H9 (cell line): ENCODE measurements at places on chromosomes 4 and X. TPM values are rescaled to one million over a fixed set of nuclear protein-coding genes. Genes with fewer than 3 reads are reported as not detected.

DNA sequence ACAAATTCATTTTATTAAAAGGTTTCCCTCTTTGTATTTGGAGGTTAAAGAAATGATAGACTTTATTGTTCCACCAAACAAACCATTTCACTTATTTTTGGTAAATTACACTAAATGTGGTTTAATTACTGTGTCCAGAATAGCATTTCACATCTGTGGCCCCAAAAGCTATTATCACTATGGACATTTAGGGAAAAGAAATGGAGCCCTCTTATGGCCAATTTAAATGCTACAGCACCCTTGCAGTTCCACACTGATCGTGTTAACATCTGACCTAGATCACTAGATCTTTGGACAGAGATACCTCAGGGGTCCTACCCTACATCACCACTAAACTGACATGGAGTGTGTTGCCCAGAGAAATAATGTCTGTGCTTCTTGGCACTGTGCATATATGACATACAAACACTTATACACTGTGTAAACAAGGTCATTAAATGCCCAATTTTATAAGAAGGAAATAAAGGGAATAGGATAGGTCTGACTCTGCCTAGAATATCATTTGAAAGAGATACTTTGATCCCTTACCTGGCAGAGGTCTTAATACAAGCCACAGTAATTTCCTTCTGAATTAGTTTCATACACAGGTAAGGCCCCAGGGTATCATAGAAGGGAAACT lies 163.9 kb downstream of the KDR start:
- no peaks in the 10 kb centered on the region; the same call in 1 of the 2 replicates for H3K27me3 ChIP-seq
- H3K27ac ChIP-seq: no peak overlapping the region
- H3K4me3 ChIP-seq: no peak overlapping the region
- H3K36me3 ChIP-seq: no peaks in the 10 kb centered on the region

- H3K27ac ChIP-seq: no peak overlapping the region
- H3K4me1 ChIP-seq: peaks cover 7% of the 10 kb centered on the region; the same call in 1 of the 2 replicates
- H3K36me3 ChIP-seq: no peaks in the 10 kb centered on the region
- H3K4me3 ChIP-seq: no peak overlapping the region
- H3K27me3 ChIP-seq: no peaks in the 10 kb centered on the region
Measured at GRCh38 chr4:93813092-93813491, 15.5 kb upstream of the ATOH1 start.

- H3K36me3 ChIP-seq: no peaks in the 10 kb centered on the region
- no peaks in the 10 kb centered on the region for H3K4me1 ChIP-seq
- H3K4me3 ChIP-seq: no peak overlapping the region
Measured at GRCh38 chr4:7402526-7402925, 32.2 kb downstream of the PSAPL1 start.

DNA sequence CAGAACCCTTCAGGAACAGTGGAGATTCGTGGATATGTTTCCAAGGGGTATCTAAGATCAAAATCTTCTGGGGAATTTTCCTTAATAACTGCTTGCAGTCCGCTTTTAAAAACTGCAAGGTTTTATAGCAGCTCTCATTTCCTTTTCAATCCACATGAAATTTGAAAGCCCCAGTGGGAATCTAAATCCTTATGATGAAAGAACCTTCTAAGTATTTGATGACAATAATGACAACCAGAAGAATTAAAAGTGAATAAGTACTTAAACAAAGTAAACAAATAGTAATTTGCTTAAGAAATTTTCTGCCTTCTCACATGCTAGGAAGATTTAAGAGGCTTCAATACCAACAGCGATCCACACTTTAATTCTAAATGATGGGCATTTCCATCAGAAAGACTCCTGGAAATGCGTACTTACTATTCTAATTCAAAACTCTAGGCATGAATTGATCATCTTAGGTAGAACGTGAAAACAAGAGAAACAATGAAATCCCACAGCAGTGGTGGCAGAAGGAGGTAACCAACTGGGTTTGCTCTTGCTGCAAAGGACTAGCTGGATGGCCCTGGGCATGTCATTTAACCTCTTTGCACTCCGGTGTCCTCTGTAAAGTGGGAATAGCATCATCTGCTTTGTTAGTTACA lies 37.6 kb upstream of the S100G start:
- peaks cover 45% of the 10 kb centered on the region for H3K36me3 ChIP-seq
- peak; percentile 74 for DNase-seq
- H3K27me3 ChIP-seq: no peaks in the 10 kb centered on the region
- H3K4me1 ChIP-seq: peaks cover 8% of the 10 kb centered on the region; the same call in 1 of the 2 replicates
- H3K4me3 ChIP-seq: no peak overlapping the region

DNA sequence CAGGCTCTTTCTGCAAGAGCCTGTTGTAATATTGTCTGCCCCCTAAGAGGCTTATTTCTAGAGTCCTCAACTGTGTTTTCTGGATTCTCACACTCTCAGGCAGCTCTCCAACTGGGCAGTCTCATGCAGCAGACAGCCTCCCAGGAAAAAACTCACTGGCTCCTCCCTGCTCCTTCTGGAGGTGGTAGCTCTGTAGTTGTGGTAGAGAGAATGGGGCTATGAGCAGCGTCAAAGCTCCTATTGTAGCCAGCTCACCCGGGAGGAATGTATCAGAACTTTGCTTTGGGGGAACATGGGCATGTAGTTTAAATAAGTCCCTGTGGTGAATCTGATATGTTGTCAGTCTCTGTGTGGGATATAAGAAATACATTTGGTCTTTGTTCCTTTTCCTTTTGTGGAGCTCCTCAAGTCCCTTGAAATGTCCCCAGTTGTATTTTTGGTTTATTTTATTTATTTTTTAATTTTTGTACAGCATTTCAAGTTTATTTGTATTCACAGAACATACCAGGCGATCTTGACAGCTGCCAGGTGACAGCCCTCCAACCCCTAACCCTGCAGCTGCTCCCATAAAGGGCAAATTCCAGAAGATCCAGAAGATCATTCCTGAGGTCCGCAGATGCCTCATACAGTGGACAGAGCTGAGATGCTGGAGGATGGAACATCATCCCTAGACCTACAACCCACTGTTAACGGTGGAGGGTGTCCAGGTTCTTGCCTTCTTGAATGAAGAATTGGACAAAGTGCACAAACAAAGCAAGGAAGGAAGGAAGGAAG lies 45.7 kb downstream of the TRIM61 start:
- no peak overlapping the region for H3K27ac ChIP-seq
- no peak for DNase-seq
- no peak overlapping the region for H3K4me3 ChIP-seq

GRCh38 chr4:1726146-1726934 lies 5.0 kb downstream of the TACC3 start:
- H3K4me3 ChIP-seq: no peak overlapping the region
- H3K27ac ChIP-seq: no peak overlapping the region
- H3K4me1 ChIP-seq: no peaks in the 10 kb centered on the region
- no peaks in the 10 kb centered on the region for H3K27me3 ChIP-seq
- peaks cover 83% of the 10 kb centered on the region for H3K36me3 ChIP-seq

GRCh38 chr4:57018980-57019379 lies 40.3 kb downstream of the POLR2B start:
- no peaks in the 10 kb centered on the region for H3K27me3 ChIP-seq
- DNase-seq: no peak
- no peak overlapping the region for H3K27ac ChIP-seq

GRCh38 chr4:140110542-140111215 lies 43.3 kb downstream of the MAML3 start:
- no peak overlapping the region for H3K27ac ChIP-seq
- H3K4me3 ChIP-seq: no peak overlapping the region
- H3K4me1 ChIP-seq: no peaks in the 10 kb centered on the region
- DNase-seq: no peak
- no peaks in the 10 kb centered on the region for H3K36me3 ChIP-seq
- H3K27me3 ChIP-seq: no peaks in the 10 kb centered on the region

The CYSLTR1 gene
- not detected in 2 replicates for total RNA-seq

The UGT8 gene
- 13.6 and 15.7 TPM in 2 replicates for total RNA-seq

The SLC10A6 gene
- total RNA-seq: not detected in 2 replicates

The PHOX2B gene
- not detected in 2 replicates for total RNA-seq

- H3K36me3 ChIP-seq: 0 out of 3 replicates have a peak, but pooled peaks cover 1% of the 10 kb centered on the region
- H3K4me1 ChIP-seq: peaks cover 6% of the 10 kb centered on the region; the same call in 1 of the 2 replicates
- H3K4me3 ChIP-seq: no peak overlapping the region
- H3K27ac ChIP-seq: no peak overlapping the region
- no peaks in the 10 kb centered on the region for H3K27me3 ChIP-seq
- no peak for DNase-seq
Measured at GRCh38 chr4:65921180-65921579, 250.9 kb upstream of the EPHA5 start.

GRCh38 chr4:169070071-169070894 lies 60.2 kb upstream of the CBR4 start:
- DNase-seq: peak; percentile 85
- no peaks in the 10 kb centered on the region for H3K27me3 ChIP-seq
- no peak overlapping the region for H3K4me3 ChIP-seq
- H3K27ac ChIP-seq: peak overlapping the region; percentile 47
- H3K36me3 ChIP-seq: no peaks in the 10 kb centered on the region; the same call in 2 of the 3 replicates

The NEIL3 gene
- total RNA-seq: 6.3 and 8.3 TPM in 2 replicates

- no peaks in the 10 kb centered on the region; the same call in 1 of the 2 replicates for H3K27me3 ChIP-seq
- no peak overlapping the region for H3K27ac ChIP-seq
- peak overlapping the region; percentile 87 for H3K4me3 ChIP-seq
- peak; percentile 52 for DNase-seq
- H3K4me1 ChIP-seq: no peaks in the 10 kb centered on the region; the same call in 1 of the 2 replicates
Measured at GRCh38 chr4:15003401-15003890, 1.2 kb downstream of the CPEB2 start.

GRCh38 chr4:73867783-73868182 lies 1.4 kb upstream of the CXCL1 start:
- no peaks in the 10 kb centered on the region for H3K36me3 ChIP-seq
- DNase-seq: peak; percentile 37
- no peak overlapping the region for H3K4me3 ChIP-seq
- H3K4me1 ChIP-seq: 0 out of 2 replicates have a peak, but pooled peaks cover 2% of the 10 kb centered on the region

DNA sequence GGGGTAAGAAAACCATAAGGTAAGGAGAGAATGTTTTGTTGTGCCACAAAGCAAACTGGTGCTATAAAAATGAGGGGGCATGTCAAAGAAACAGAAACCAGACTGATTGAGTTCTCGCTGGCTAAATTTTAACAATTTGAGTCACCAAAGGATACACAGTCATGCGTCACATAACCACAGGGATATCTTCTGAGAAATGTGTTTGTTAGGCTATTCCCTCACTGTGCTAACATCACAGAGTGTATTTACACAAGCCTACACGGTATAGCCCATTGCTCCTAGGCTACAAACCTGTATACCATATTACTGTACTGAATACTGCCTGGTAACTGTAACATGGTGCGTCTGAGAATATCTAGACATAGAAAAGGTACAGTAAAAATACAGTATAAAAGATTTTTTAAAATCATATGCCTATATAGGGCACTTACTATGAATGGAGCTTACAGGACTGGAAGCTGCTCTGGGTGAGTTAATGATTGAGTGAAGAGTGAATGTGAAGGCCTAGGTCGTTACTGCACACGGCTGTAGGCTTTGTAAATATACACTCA lies 50.1 kb downstream of the FBXW7 start:
- H3K36me3 ChIP-seq: 0 out of 2 replicates have a peak, but pooled peaks cover 4% of the 10 kb centered on the region
- no peak overlapping the region for H3K4me3 ChIP-seq
- no peaks in the 10 kb centered on the region for H3K4me1 ChIP-seq
- H3K27ac ChIP-seq: no peak overlapping the region
- no peak for DNase-seq

DNA sequence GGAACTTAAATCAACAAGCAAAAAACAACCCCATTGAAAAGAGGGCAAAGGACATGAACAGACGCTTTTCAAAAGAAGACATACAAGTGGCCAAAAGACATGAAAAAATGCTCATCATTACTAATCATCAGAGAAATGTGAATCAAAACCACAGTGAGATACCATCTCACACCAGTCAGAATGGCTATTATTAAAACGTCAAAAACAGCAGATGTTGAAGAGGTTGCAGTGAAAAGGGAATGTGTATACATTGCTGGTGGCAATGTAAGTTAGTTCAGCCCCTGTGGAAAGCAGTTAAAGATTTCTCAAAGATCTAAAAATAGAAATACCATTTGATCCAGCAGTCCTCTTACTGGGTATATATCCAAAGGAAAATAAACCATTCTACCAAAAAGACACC lies 22.6 kb downstream of the RTL9 start:
- no peaks in the 10 kb centered on the region for H3K36me3 ChIP-seq
- no peaks in the 10 kb centered on the region for H3K27me3 ChIP-seq
- H3K4me3 ChIP-seq: no peak overlapping the region
- DNase-seq: no peak

The YY2 gene
- 1.8 TPM in 2 replicates for total RNA-seq

The PRAF2 gene
- 12.2 and 13.4 TPM in 2 replicates for total RNA-seq

DNA sequence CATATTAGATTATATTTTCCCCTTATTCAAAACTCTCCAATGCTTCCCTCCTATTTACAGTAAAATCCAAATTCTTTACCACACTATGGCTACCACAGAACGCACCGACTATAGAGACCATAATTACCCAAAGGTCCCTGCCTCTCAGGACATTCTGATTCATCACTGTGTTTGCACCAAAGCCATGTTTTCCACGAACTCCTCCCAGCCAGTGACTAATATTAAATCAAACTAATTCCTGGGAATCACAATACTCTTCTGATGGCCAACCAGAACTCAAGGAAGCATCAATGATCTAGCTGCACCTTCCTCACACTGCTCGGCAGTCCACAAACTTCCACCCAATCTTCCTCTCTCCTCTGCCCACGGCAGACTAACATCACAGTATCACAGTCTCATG lies 24.2 kb upstream of the EDNRA start:
- H3K36me3 ChIP-seq: no peaks in the 10 kb centered on the region
- no peak for DNase-seq

GRCh38 chr4:53563824-53564223 lies 27.5 kb downstream of the LNX1 start:
- peaks cover 4% of the 10 kb centered on the region; the same call in 1 of the 2 replicates for H3K4me1 ChIP-seq
- no peak overlapping the region for H3K4me3 ChIP-seq
- no peaks in the 10 kb centered on the region for H3K36me3 ChIP-seq
- H3K27ac ChIP-seq: no peak overlapping the region
- no peaks in the 10 kb centered on the region for H3K27me3 ChIP-seq

DNA sequence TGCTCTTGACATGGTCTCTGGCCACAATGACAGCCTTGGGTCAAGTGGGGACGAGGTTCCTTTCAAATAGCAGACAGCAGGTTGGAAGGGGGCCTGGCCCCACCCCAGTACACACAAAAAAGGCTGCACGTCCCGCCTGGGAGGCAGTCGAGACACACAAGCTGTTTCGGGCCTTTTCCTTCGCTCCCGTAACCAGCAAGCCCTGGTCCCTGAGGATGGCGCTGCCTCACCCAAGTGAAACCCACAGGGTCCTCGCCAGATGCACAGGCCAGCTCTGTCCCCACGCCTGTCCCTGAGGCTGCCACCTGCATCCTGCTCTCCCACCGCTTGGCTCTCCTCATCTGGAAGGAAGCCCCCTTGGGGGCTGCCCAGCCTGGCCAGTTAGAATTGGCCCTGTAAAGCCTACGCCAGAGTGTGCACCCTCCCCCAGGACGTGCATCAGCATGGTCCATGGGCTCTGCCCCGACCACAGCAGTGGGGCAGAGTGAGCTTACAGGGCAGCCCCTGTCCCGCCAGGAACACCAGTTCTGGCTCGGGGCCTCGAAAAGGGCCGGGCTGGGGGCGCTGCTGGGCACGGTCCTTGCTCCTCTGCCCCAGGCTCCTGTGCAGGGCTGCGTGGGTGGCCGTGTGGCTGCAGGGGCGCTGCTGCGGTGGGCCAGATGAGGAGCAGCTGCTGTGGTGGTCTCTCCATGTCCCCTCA lies 2.0 kb downstream of the CPLX1 start:
- H3K27ac ChIP-seq: no peak overlapping the region
- H3K4me1 ChIP-seq: no peaks in the 10 kb centered on the region
- H3K36me3 ChIP-seq: no peaks in the 10 kb centered on the region
- no peak for DNase-seq
- H3K27me3 ChIP-seq: peaks cover 36% of the 10 kb centered on the region; the same call in 1 of the 2 replicates

- no peaks in the 10 kb centered on the region for H3K4me1 ChIP-seq
- no peak overlapping the region for H3K4me3 ChIP-seq
- H3K36me3 ChIP-seq: peaks cover 13% of the 10 kb centered on the region
- no peaks in the 10 kb centered on the region for H3K27me3 ChIP-seq
Measured at GRCh38 chrX:68511255-68511654, 12.4 kb downstream of the YIPF6 start.

The LRIT3 gene
- total RNA-seq: 0.07 and 0.09 TPM in 2 replicates
